Cortex of kidney (tissue), 1 donor: ENCODE measurements at places on chromosomes 16 and 17.

GRCh38 chr17:55063885-55064874, 95.6 kb downstream of the STXBP4 start:
- no peak for DNase-seq

DNA sequence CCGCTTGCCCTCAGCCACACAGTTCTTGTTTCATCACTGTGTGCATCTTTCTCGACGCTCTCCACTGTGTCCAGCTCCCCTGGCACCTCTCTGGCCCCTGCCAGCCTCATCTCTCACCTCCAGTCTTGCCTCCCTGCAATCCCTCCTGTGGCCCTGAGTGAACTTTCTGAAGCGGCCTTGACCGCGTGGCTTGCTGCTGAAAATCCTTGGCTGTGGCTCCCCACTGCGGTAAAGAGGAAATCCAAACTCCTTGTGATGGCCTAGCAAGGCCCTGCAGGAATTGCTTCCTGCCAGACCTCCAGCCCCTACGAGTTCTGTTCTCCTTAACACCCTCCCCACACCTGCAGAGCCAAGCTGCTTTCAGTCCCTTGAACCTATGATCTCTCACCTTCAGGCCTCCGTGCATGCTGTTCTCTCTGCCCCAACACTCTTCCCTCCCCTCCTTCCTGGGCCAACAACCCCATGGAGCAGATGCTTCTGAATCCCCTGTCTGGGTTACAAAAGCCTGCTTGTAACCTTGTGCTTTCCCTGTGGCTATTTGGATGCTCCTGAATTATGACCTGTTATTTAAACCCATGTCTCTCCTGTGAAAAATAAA, 33.6 kb upstream of the BRD7 start:
- DNase-seq = no peak

DNA sequence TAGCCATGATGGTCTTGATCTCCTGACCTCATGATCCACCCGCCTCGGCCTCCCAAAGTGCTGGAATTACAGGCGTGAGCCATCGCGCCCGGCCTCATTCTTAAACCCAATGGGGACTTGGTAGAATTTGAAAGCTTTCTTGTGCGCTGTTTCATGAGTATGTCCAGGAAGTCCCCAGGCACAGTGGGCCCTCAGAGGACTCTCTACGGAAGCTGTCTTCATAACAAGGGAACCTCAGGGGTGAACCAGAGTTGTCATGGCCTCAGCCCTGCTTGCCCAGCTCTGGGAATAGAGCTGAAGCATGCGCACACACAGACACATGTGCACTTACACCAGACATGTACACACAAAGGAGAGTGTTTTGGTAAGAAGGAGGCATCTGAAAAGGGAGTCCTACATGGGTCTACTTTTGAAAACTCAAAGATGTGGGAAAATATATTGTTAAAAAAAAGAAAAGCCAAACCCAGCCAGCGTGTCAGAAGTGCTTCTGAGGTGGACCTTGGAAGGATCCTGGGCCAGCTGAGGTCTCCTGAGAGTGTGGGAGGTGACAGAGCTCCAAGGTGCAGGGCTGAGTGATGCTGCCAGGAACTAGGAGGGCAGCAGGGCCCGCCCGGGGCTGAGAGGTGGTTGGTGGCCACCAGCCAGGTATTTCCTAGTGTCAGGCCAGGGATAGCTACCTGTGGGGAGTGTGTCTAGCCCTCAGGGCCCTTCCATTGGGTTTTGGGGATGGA, 54.6 kb downstream of the EPN2 start:
- DNase-seq = no peak

DNA sequence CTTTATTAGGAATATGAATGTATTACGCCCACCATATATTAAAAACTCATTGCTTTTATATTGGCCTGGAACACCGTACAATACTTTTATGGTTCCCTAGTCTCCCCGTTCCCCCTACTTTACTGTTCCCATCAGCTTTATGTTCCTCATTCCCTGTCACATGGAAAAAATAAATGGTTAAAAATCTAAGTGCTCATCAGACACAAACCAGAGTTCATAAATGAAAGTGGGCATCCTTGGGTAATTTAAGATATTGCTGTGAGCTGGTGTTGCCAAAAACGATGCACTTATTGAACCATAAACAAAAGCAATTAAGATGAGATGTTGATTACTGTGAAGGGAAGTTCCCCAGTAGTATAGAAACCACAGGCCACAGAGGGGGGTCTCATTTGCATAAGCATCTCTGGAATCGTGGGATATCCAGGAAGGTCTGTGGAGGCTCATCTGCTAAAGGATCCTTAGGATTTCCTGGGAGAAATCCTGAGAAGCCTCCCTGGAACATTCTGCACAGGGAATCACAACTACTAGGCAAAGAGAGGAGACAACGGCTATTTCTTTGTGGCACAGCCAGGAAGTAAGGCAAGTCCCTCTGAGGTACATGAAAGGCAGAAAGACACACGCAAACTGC, 591.4 kb upstream of the CDH11 start:
- DNase-seq = no peak

DNA sequence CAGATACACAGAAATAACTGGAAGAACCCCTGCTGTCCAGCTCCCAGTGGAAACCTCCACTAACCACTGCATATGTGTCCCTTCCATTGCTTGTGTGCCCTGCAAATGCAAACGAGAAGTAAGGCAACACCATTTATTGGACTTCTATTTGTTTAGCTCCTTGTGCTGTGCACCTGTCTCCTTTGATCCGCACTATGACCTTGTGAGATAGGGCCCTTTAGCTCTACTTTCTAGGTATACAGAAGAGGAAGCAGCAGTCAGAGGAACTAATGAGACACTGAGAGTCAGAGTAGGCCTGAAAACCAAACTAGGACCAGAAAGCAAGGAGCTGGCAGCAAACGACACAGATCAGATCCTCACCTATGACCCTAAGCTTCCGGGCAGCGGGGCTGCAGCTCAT, 22.4 kb downstream of the SOX9 start:
- no peak for DNase-seq

DNA sequence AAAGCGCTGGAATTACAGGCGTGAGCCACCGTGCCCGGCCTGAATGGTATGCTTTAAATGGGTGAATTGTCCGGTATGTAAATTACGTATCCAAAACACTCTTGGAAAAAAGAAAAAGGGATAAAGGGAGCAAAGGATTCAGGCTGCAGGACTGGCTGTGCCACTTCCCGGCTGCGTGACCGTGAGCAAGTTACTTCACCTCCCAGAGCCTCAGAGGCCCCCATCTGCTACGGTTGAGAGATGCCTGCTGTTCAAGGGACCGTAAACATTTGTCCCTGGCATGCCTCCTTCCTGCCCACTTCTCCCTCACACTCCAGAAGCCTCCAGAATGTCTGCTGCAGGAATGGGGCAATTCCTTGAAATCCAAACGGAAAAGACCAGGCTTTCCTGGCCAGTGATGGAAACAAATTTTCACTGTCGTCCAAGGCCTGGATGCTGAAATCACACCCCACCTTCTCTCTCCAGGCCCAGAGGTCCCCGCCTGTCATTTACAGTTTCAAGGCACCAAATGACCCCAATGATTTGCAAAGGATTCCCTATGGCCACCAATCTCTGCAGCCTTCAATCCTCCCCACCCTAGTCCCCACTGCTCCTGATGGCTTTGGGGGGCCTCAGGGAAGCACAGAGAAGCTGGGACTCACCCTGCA, 22.9 kb upstream of the LITAF start:
- no peak for DNase-seq

- DNase-seq = no peak
Measured at GRCh38 chr16:84825896-84826557, 6.2 kb downstream of the CRISPLD2 start.

DNA sequence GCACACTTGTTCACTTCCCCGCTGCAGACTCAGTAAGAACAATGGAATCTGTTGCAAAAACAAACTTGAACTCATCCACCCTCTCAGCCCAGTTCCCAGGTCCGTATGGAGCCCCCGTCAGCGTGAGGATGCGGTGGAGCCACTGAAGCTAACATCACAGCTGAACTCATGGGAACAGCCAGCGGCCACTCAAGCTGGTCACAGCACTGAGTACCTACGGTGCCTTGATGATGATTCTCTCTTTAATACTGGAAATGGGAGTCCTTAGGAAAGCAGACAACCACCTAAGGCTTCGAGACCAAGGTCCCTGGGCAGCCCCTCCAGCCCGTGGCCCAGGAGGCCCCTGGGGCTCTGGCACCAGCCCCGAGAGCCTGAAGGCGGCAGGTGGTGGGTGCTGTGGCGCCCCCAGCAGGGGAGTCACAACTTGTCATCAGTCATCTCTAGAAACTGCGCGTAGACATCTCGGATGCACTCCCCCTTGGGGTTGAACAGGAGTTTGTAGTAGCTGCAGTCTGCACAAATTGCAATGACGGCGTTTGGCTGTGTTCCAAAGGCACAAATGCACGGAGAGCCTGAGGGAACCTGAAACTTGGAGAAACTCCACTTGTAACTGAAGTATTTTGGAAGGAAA, 31.0 kb upstream of the RHOT1 start:
- no peak for DNase-seq

DNA sequence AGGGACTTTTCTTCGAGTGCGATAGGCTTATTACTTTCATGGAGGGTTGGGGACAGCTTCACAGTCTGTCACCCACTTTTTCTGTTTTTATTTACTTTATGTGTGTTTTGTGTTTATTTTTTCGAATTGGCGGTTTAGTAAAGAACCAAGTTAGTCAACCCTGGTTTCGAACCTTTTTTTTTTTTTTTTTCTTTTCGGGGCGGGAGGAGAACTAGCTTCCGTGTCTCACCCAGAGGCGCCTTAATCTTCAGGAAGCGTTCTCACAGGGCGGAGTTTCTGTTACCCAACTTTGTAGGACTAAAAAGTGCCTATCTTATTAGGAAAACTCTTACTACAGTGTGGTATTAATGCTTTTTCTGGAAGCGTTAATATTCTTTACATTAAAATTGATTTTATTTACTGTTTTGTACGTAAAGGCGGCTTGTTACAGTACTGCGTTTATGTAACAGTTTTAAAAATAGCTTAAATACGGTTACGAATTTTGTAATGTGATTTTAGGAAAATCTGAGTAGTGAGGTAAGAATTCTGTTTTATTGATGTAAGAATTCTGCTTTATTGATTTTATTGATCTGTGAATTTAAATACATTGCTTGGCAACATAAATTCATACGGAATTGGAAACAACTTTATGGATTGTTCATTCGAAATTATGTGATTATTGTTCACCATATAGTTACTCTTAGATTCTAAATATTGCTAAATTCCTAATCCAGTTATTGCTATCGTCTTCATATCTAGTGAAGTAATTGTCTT, 885 bp downstream of the ZNF207 start:
- no peak for DNase-seq

- no peak for DNase-seq
Measured at GRCh38 chr17:4127555-4127954, 15.3 kb downstream of the ZZEF1 start.

GRCh38 chr17:55756689-55757088, 5.8 kb downstream of the PCTP start:
- no peak for DNase-seq

GRCh38 chr17:77414811-77415400, 274.1 kb downstream of the SEC14L1 start:
- no peak for DNase-seq

DNA sequence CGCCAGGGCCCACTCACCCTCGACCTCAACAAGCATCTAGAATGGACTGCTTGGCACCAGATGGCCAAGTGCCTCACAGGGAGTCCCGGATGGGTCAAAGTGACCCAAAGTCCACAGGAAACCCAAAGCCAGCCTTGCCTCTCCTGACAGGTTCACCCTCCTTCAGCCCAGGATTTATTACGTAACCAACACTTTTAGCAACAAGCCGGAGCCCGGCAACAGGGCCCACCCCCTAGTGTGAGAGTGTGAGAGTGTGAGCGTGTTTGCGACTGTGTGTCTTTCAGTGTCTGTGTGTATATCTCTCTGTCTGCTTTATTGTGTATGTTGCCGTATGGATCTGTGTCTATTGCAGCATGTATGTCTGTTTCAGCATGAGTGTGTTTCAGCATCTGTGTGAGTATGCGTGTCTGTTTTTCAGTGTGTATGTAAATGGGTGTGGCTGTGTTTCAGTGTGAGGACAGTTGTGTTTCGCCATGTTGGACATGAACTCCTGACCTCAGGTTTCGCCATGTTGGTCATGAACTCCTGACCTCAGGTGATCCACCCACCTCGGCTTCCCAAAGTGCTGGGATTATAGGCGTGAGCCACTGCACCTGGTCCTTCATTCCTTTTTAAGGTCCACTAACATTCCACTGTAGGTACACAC, 13.7 kb upstream of the PEMT start:
- DNase-seq = no peak
